Muscle of back (tissue), 13 donors: ENCODE measurements at places on chromosomes 4 and X. TPM values are rescaled to one million over a fixed set of nuclear protein-coding genes. Genes with fewer than 3 reads are reported as not detected.

GRCh38 chr4:33725861-33726260 lies 2518.5 kb downstream of the ARAP2 start:
- no peak for DNase-seq

CPLX1 gene
- 0.36 TPM for polyA plus RNA-seq

AKAP14 gene
- polyA plus RNA-seq, result not detected

GRCh38 chr4:160319221-160319867 lies 1216.5 kb downstream of the RAPGEF2 start:
- DNase-seq, result peak; percentile 6

DNA sequence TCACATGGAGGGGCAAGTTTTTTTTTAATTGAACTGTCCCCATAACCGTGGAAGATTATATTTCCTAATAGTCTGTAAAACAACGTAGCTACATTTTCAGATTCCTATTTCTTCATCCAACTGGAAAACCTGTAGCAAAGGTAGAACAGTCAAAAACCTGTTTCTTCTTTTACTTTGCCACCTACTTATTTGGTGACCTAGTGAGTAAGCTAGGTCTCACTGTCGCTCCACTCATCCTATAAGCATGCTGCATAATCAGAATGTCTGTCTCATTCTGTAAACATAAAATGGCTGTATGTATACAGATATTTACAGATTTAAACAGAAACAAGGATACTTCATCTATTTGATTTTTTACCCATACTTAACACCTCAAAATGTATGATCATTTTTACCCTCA lies 20.4 kb downstream of the MAML3 start:
- no peak for DNase-seq

DNA sequence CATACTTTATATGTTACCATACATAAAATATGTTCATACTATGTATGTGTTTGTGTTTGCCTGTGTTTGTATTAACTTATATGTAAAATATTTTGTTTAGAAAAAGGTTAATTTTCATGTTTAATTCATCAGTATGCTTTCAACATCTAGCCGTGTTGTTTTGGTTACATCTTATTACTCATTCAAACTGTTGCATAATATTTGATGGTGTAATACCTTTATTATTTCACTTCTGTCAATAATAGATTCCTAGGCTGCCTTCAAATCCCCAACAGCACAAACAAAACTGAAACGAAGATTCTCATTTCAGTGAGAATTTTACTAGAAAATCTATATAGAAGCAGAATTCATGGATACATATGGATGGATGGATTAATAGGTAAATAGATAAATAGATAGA lies 462.3 kb upstream of the ADGRL3 start:
- no peak for DNase-seq

- DNase-seq, result peak; percentile 14
Measured at GRCh38 chr4:146308951-146309350, 94.6 kb downstream of the REELD1 start.
